Inflammatory macrophage treated with lipopolysaccharide for 4 hours (primary cell): ENCODE measurements at places on chromosomes 6 and 20.

GRCh38 chr6:107045826-107046675 is 18.1 kb downstream of the MTRES1 start:
- DNase-seq = no peak

DNA sequence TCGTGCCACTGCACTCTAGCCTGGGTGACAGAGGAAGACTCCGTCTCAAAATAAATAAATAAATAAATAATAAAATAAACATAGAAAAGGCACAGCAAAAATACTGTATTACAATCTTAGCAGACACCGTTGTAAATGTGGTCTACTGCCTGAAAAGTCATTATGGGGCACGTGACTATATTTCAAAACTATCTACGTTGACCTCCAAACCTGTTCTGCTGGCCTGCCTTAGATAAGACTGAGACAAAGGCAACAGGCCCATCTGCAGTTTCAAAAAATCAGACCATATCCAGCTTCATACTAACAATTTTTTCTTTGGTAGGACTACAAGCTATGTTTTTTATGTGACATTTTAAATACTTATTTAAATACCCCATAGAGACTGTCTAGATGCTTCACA is 59.1 kb downstream of the AGPAT4 start:
- DNase-seq = no peak

DNA sequence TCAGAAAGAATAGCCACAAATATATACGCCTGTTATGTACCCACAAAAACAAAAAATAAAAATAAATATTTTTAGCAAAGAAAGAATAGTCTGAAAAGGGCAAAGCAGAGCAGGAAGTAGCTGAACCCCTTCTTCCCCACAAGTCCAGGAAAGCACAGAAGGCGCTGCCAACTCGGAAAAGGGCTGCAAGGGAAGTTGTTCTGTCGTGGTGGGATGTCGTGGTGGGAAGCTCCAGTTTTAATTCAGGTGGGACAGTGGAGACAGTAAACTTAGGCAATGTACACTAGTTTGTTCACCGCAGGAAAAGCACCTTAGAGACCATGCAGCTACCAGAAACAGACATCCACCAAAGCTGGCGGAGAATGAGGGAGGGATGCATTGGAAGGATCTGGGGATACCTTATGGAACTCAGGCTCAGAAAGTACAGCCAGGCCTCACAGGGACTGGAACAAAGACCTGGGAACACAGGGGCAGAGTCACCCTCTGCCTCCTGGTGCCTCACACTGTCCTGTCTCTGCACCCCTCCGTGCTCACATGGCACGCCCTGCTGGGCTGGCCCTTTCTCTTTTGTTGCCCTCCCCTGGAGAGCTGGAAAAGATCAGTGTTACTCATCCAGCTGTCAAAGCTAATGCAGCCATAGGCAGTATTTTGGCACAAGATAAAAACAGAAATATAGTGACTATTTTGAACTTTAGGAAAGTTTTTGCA is 3.3 kb upstream of the APMAP start:
- DNase-seq = no peak

- DNase-seq = peak; percentile 42
Measured at GRCh38 chr20:40532103-40532502, 156.9 kb downstream of the MAFB start.

DNA sequence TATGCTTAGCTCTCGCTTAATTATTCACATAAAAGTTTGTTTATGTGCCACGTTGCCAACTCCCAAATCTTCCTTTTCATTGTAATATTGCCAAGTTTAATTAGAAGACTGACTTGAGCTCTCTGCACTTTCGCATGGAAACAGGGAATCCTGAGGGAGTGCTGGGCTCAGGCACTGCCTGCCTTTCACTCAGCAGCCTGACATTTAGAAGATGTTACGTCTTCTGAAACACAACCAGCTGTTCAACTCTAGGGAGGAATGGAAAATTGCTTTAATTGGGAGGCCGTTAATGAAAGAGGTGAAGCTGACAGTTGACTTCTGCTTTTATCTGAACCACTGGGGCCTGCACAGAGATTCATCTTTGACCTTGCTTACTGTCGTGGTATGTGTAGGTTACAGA is 77.4 kb upstream of the MTHFD1L start:
- DNase-seq = no peak

DNA sequence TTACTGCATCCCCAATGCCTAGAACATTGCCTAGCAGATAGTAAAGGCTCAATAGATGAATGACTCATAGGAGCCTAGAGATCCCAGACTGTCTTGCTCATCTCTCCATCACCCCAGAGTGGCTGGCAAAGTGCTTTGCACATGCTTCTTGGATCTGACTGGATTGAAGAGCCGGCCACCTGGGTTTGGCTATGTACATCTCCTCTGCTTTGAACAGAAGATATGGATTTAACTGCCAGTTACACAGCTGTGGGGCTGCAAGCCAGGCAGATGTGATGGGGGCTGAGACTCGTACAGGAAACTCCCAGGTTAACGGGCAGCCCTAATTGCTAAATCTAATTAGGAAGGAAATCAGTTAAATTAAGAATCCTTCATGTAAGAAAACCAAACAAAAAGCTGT is 28.6 kb downstream of the MYLIP start:
- DNase-seq = no peak

DNA sequence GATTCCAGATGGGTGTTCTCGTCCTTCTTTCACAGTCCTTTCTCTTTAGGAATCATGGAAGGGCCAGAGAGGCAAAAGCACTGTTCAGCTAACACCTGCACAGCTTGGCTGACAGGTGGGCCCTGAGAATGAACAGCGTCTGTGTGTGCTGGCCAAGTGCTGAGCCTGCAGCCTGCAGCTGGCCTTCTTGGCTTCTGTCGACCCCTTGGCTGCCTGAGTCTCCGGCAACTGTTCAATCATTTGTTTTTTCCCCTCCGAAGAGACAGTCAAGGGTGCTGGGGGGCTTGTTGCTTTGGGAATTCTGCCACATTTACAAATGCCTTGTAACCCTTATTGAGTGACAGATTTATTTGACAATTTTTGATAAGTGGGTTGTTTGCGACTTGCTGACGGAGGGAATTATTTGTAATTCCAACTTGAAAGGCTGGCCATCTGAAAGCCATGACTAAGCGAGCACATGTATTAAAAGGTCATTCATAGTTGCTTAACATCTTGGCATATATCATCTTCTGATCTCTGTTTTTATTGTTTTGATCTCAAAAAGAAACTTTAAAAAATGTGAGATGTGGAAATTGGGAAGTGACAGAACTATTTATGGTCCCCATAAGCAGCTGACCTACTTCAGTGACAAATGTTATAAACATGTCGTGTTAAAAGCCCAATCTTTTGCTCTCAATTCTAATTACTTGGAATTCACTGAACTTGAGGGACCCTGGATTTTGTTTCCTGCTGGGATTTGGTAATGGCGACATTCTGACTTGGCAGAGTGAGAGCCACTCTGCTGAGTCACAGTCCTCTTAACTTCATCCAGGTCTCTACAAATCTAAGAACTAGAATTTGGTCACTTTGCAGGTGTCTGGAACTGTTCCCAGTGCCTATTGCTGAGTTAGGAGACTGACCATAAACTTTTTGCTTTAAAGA is 41.9 kb upstream of the FERMT1 start:
- DNase-seq = no peak
